MCF 10A (cell line): ENCODE measurements at places on chromosomes 1 and 21. TPM values are rescaled to one million over a fixed set of nuclear protein-coding genes. Genes with fewer than 3 reads are reported as not detected.

DNA sequence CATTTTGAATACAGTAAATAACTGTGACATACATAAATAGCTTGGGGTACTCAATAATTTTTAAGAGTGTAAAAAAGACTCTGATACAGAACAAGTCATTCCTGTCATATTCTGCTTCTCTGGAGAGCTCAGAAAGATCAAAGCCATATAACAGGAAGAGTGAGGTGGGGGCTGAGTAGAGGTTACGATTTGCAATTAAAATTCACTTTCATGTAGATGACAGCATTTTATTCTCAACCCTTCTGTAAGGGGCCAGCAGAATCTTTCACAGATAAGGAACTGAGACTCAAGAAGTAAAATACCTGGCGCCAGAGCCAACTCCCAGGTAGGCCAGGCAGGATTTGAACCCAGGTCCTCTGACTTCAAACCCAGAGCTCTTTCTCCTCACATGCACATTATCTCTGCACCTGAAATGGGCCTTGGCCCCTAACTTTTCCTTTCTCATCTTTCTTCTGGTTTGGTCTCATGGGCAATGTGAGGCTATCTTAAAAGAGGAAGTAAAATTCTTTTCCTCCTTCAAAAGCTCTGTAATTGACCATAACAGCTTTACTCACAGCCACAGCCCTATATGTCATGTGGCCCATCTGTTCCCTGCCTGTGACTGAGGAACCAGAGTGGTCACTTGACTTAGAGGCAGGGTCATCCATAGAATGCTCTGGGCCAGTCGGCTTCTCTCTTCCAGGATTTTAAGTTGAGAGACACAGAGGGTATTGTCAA lies 80.9 kb upstream of the SYT6 start:
- DNase-seq = no peak

The FALEC gene
- not detected in 2 replicates for total RNA-seq

The GRIK3 gene
- not detected in 2 replicates for total RNA-seq

DNA sequence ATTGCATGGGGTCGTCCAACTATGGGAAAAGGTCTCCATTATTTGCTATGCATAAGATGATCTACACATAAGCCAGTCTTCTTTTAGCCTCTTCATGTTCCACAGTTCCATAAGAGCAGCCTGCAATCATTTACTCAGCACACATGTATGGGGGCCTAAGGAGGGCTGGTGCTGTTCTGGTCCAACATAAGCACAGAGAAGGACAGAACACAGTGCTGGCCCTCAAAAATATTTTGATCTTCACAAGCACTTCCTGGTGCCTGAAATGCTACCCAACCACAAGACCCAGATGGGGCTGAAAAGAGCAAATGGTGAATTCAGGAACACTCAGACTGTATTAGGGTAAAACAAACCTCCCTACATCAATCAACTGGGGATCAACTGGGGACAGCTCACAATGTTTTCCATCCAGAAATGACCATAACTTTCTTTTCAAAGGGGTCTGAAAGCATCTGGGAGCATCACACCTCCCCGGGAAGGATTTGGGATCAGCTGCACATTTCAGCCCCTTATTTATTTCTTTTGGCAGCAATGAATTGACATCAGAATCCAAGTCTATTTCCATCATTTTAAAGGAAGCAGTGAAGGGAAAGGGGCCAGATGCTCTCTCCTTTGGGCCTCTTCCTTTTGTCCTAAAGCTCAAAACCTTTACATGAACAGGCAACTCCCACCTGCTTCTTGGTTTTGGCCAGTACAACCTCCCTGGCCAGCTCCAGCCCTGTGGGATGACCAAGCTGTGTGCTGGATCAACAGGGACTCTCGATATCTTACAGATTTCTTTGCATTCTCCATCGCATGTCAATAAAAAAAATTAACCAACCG lies 45.7 kb downstream of the KCNN3 start:
- no peak for DNase-seq

- no peak for DNase-seq
Measured at GRCh38 chr1:162134646-162135045, 65.2 kb downstream of the NOS1AP start.

The CA14 gene
- 0.26 TPM in 1 of 2 replicates, not detected in the other for total RNA-seq

The LINGO4 gene
- 0.10 TPM in 1 of 2 replicates, not detected in the other for total RNA-seq

DNA sequence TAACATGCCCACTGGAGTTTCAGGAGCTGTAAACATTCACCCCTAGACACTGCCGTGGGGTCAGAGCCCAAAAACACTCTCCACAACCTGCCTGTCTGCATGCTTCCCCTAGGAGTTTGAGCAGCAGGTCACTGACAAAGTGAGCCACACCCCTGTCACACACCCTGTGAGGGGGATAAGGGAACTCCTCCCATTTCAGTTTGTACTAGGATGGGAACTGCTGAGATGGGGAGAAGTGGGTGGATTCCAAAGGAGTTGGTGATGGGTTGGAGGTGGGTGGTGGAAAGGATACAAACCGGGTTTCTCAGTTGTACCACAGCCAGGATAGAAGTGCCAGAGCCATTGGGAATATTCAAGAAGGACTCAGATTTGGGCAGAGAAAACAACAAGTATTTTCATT lies 140.2 kb downstream of the MIS18A start:
- DNase-seq = no peak

The MR1 gene
- total RNA-seq = 33.4 and 46.6 TPM in 2 replicates
